ENCODE measurements at places on chromosomes 3 and 15.

GRCh38 chr15:90560229-90560776, 30.6 kb downstream of the CRTC3 start:
- no peak for DNase-seq

DNA sequence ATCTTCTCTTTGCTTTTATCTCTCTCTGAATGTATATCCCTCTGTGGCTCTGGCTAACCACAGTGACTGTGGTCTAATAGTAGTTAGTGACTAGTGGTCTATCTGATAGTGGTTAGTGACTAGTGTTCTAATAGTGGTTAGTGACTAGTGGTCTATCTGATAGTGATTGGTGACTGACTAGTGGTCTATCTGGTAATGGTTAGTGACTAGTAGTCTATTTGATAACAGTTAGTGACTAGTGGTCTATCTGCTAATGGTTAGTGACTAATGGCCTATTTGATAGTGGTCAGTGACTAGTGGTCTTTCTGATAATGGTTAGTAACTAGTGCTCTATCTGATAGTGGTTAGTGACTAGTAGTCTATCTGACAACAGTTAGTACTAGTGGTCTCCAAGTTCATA, 110.5 kb downstream of the MDFIC2 start:
- no peak for DNase-seq

GRCh38 chr3:31936420-31937060, 44.5 kb downstream of the OSBPL10 start:
- DNase-seq = no peak

DNA sequence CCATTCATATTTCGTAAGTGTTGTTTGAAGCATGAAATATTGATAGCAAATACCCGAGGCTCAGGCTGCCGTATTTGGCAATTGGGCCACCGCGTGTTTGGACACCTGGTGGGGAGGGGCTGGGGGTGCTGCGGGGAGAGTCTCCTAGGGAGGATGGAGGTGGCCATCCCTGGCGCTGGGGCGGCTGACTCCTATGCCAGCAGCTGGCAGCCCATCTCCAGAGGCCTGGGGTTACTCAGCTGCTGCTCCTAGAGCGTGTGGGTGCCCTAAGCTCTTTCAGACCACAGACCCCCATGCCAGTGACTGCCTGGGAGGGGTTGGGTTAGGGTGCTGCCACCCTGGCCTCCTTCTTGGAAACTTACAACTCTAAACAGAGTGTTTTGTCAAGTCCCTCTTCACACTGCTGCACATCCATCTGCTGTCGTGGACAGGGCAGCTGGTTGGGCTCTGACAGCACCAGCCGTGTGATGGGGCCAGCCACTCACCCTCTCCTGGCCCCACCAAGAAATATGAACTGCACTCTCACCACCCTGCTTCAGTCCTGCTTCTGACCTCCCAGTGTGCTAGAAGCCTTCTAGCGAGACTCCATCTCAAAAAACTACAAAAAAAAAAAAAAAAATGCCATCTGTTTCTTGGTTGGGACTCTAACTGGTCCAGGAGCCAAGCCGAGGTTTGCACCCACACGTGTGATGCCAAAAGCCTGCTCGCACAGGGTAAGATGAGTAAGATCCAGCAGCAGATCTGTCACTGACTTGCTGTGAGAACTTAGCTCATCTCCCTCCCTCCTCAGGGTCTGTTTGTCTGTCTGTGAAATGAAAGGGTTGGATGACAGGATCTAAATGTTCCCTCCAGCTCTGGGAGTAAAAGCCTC, 156.2 kb downstream of the MEGF11 start:
- DNase-seq = no peak

GRCh38 chr3:126358038-126358815, 1.0 kb upstream of the KLF15 start:
- no peak for DNase-seq

DNA sequence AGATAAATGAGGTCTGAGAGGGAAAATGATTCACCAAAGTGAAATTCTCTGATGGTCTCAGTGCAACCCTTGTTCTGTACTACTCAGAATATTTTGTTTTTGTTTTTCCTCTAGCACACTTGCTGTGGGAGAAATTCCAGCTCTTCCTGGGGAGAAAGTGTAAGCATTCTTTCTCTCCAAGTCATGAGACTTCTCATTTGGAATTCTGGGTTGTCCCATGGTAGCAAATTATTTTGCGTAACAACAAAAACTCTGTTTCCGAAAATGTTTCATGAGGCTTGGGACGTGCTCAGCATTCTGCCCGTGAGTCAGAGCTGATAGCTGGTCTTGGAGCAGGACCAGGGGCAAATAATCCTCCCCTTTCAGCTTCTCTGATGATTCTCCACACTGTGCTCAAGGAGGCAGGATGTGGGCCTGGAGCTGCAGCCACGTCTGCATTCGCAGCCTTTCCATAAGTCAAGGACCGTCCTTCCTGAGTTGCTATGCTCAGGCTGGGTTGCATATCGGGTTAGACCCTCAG, 70.3 kb downstream of the SENP2 start:
- no peak for DNase-seq

DNA sequence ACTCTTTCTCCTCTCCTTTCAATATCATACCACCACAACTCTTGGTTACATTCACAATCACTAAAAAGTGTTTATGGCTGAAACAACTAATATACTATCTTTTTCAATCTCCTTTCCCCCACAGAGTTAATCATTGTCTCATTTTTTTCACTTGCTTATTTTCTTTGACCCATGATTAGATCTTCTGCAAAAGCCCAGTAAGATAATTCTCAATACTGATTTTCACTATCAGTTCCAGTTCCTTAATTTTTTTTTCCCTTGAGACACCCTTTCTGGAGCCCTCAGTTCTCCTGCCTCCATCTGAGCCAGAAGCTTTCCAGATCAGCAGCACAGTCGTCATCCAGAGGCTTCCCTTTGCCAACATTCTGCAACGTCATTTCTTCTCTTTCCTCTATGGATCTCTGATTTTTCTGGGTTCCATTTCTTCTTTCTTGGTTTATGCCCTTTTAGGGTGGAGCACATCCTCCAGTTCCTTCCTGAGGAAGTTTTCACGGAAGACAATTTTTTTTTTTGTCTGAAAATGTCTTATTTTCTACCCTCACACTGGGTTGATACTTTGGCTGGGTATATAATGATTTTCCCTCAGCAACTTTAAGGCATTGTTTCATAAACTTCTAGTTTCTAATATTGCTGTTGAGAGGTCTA, 88.7 kb upstream of the C15orf39 start:
- DNase-seq = no peak

- no peak for DNase-seq
These were observed 5.0 kb downstream of the JMJD7 start for GRCh38 chr15:41832875-41833274.

- no peak for DNase-seq
These were observed 123.5 kb downstream of the NUP210 start for GRCh38 chr3:13296662-13297061.

DNA sequence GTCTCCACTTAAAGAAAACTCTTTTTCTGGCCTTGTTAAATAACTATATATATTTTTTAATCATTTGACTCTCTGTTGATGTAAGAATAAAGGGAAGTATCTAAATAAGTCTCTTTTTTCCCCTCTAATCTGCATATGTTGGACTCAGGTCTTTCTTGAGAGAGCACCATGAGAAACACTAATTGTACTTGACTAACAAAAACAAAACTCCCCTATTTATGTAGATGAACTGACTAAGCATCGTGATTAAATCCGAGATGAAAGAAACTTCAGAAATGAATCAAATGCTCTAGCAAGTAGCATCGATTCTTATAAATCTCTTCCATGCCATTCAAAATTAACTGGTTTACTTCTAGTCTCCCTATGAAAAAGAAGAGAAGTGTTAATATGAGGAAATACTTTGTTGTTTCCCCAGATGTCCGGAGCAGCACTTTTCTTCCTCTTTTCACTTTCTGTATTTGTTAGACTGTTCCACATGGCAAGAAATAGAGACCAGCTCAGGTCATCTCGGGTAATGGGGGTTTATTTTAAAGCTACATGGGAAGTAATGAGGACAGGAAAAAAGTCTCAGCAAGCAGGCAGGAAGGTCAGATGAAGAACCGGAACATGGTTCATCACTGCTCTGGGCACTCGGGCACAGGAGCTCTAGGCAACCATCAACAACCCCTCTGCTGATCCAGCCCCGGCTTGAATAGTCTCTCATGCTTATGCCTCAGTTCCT, 288.3 kb downstream of the CNTN6 start:
- no peak for DNase-seq

Measured in GM12891 (cell line).